ENCODE measurements at places on chromosomes 3 and 15.
A peak's percentile ranks its signal among the peaks of the same experiment; 100 is the strongest.

DNA sequence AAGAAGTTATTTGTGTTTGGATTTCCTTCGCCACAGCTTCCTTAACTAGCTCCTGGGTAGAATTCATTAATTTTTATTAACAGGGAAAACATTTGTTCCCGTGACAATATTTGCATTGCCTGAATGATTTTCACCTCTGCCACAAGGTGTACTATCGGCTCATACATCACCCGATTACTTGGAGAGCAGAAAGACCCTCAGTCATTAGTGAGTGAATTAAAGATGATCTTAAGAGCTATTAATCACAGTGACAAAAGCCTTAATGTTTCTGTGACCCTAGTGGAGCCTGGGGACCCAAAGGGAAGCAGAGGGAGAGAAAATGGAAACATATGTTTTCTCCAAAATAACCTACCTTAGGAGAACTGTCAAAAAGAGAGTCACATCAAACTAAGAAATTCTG lies 228.3 kb downstream of the MECOM start:
- no peaks in the 10 kb centered on the region for H3K36me3 ChIP-seq
- no peak for DNase-seq
- H3K27ac ChIP-seq: no peak overlapping the region
- no peak overlapping the region for H3K4me3 ChIP-seq
- no peaks in the 10 kb centered on the region for H3K4me1 ChIP-seq

DNA sequence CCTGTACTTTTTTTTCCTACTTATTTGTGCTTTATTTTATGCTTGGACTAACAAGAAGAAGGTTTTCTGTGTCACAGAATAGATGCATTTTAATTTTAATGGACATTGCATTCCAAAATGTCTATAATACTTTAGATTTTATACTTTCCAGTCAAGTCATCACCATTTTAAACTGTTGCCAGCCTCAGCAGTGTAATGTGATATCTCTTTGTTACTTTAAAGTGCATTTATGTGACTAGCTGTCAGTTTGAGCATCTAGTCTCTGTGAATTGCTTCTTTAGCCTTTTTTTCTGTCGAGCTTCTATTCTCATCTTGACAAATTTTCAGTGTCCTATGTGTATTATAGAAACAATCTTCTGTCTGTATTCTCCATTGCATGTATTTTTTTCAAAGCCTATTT lies 511.4 kb upstream of the CBLB start:
- DNase-seq: no peak
- H3K27me3 ChIP-seq: no peaks in the 10 kb centered on the region
- peaks cover under 1% of the 10 kb centered on the region for H3K36me3 ChIP-seq
- H3K4me1 ChIP-seq: peaks cover 4% of the 10 kb centered on the region

GRCh38 chr3:189457201-189457607 lies 174.0 kb upstream of the TP63 start:
- H3K27me3 ChIP-seq: no peaks in the 10 kb centered on the region
- no peak overlapping the region for H3K4me3 ChIP-seq
- H3K27ac ChIP-seq: no peak overlapping the region
- DNase-seq: no peak

DNA sequence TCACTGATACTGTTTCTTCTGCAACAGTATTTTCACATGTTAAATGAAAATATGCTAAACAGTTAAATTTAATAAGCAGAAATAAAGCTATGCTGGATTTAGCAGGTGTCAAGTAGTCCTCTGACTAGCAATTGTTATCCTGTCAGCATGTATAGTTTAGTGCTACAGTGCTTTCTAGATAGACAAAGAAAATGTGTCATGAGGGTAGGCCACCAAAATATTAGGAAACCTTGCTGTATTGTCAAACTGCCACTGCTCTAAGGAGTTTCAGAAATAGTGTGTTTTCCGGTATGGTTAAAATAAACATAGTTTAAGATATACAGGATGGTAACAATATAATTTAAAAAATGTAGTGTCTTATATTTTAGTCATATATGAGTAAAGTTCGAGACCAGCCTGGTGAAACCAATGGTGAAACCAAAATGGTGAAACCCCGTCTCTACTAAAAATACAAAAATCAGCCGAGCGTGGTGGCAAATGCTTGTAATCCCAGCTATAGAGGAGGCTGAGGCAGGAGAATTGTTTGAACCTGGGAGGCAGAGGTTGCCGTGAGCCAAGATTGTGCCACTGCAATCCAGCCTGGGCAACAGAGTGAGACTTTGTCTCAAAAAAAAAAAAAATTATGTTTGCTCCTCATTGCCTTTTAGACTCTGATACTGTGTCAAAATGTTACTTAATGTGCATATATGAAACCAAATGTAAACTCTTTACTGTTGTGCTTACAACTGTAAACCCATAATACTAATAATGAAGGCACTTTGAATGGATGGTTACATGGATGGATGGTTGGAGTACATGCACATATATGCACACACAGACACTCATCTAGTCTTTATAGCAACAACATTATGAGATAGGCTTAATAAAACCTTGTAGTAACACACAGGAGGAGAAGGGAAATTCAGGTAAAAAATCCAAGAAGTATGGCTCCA lies 204.8 kb downstream of the RSRC1 start:
- H3K27ac ChIP-seq: no peak overlapping the region
- peaks cover 3% of the 10 kb centered on the region for H3K4me1 ChIP-seq
- H3K36me3 ChIP-seq: no peaks in the 10 kb centered on the region
- H3K27me3 ChIP-seq: no peaks in the 10 kb centered on the region
- DNase-seq: no peak

GRCh38 chr3:127794402-127794801 lies 27.9 kb downstream of the MGLL start:
- no peak overlapping the region for H3K4me3 ChIP-seq
- no peak for DNase-seq
- H3K4me1 ChIP-seq: no peaks in the 10 kb centered on the region
- no peaks in the 10 kb centered on the region for H3K27me3 ChIP-seq
- H3K36me3 ChIP-seq: no peaks in the 10 kb centered on the region
- no peak overlapping the region for H3K27ac ChIP-seq

GRCh38 chr3:190458040-190458439 lies 8.3 kb upstream of the TMEM207 start:
- no peak overlapping the region for H3K27ac ChIP-seq
- no peak for DNase-seq
- no peaks in the 10 kb centered on the region for H3K4me1 ChIP-seq
- no peaks in the 10 kb centered on the region for H3K36me3 ChIP-seq

- no peak overlapping the region for H3K4me3 ChIP-seq
- DNase-seq: no peak
- no peaks in the 10 kb centered on the region for H3K4me1 ChIP-seq
- H3K36me3 ChIP-seq: peaks cover 29% of the 10 kb centered on the region
Observed at GRCh38 chr15:61916104-61916503, 144.1 kb downstream of the VPS13C start.

DNA sequence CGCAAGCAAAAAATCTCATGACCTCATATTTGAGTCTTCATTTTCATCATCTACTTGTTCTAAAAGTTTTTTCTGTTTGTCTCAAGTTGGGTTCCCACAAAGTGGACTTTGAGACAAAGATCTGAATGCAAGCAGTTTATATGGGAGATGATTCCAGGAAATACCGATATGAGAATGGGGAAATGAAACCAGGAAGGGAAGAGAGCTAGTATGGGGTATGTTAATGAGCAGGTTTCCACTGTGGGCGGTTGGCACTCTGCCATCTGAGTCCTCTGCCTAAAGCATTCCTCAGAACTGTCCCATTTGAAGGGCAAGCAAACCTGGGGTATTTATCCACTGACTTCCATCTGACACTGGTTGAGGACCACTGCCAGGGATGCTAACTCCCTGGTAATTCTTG lies 8.8 kb downstream of the ADPRH start:
- no peak overlapping the region for H3K4me3 ChIP-seq
- no peaks in the 10 kb centered on the region for H3K27me3 ChIP-seq
- no peak overlapping the region for H3K27ac ChIP-seq
- DNase-seq: peak; percentile 28
- H3K36me3 ChIP-seq: peaks cover 13% of the 10 kb centered on the region

DNA sequence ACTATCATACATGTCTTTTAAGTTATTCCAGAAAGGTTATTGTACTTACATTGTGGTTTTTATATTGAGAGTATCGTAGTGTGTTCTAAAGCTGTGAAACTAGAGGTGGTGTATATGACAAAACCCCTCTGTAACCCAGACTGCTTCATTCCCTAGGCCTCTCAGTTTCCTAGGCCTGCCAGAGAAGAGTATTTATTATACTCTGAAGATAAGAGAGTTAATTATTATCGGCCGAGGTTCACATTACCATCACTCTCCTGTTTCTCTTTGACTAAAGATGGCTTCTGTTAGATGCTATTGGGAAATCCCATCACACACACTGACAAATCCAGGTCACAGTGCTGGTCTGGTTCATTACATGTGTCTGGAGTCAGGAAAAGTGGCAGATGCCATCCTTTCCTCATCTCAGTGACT lies 20.5 kb downstream of the EXOSC7 start:
- no peak overlapping the region for H3K27ac ChIP-seq
- H3K4me1 ChIP-seq: peaks cover 5% of the 10 kb centered on the region
- no peak for DNase-seq
- no peak overlapping the region for H3K4me3 ChIP-seq

DNA sequence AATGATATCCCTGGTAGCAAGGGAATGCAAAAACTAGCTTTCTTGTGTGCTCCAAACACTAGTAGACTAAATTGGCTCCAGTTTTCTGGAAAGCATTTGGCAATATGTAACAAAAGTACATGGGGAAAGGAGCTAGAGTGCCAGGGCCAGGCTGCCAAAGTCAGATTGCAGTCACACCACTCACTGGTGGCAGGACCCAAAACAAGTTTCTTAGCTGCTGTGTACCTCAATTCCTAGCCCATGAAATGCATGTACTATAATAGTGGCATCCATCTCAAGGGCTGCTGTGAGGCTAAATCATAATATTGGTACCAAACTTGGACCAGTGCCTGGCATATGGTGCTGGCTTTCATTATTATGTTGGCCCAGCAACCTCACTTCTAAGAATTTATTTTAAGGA lies 49.3 kb downstream of the CLDN18 start:
- H3K4me1 ChIP-seq: peaks cover 2% of the 10 kb centered on the region
- H3K27ac ChIP-seq: no peak overlapping the region
- H3K4me3 ChIP-seq: no peak overlapping the region
- no peak for DNase-seq
- H3K36me3 ChIP-seq: no peaks in the 10 kb centered on the region

GRCh38 chr3:73052857-73053256 lies 8.6 kb upstream of the EBLN2 start:
- H3K4me3 ChIP-seq: no peak overlapping the region
- no peaks in the 10 kb centered on the region for H3K36me3 ChIP-seq
- H3K4me1 ChIP-seq: peaks cover 6% of the 10 kb centered on the region
- H3K27ac ChIP-seq: no peak overlapping the region
- no peak for DNase-seq

GRCh38 chr15:74133694-74134386 lies 3.5 kb downstream of the ISLR2 start:
- H3K27me3 ChIP-seq: peaks cover 96% of the 10 kb centered on the region
- no peak for DNase-seq
- H3K4me1 ChIP-seq: peaks cover 49% of the 10 kb centered on the region
- peak overlapping the region; percentile 67 for H3K4me3 ChIP-seq
- peaks cover 7% of the 10 kb centered on the region for H3K36me3 ChIP-seq
- H3K27ac ChIP-seq: no peak overlapping the region

GRCh38 chr15:90145259-90145658 lies 43.0 kb upstream of the IDH2 start:
- H3K27ac ChIP-seq: peak overlapping the region; percentile 49
- no peak for DNase-seq
- no peaks in the 10 kb centered on the region for H3K4me1 ChIP-seq
- no peaks in the 10 kb centered on the region for H3K36me3 ChIP-seq
- H3K4me3 ChIP-seq: no peak overlapping the region

- no peak overlapping the region for H3K4me3 ChIP-seq
- DNase-seq: no peak
Observed at GRCh38 chr3:192747145-192747544, 19.8 kb upstream of the FGF12 start.

- H3K4me3 ChIP-seq: no peak overlapping the region
- H3K27me3 ChIP-seq: no peaks in the 10 kb centered on the region
- H3K27ac ChIP-seq: no peak overlapping the region
- DNase-seq: no peak
- no peaks in the 10 kb centered on the region for H3K4me1 ChIP-seq
Observed at GRCh38 chr15:50235794-50236193, 29.7 kb downstream of the HDC start.

GRCh38 chr15:66894986-66895780 lies 170.2 kb upstream of the SMAD3 start:
- H3K4me1 ChIP-seq: peaks cover 14% of the 10 kb centered on the region
- no peak for DNase-seq
- H3K4me3 ChIP-seq: no peak overlapping the region
- H3K36me3 ChIP-seq: peaks cover 4% of the 10 kb centered on the region
- H3K27ac ChIP-seq: no peak overlapping the region
- H3K27me3 ChIP-seq: peaks cover 4% of the 10 kb centered on the region

- no peak for DNase-seq
- no peak overlapping the region for H3K4me3 ChIP-seq
- H3K4me1 ChIP-seq: peaks cover 22% of the 10 kb centered on the region
- no peaks in the 10 kb centered on the region for H3K36me3 ChIP-seq
- peaks cover 70% of the 10 kb centered on the region for H3K27me3 ChIP-seq
Observed at GRCh38 chr3:194272861-194273742, 78.0 kb downstream of the CPN2 start.

- no peaks in the 10 kb centered on the region for H3K27me3 ChIP-seq
- no peak overlapping the region for H3K27ac ChIP-seq
- H3K4me1 ChIP-seq: no peaks in the 10 kb centered on the region
Observed at GRCh38 chr3:191958980-191959671, 498.2 kb downstream of the PYDC2 start.

- H3K4me3 ChIP-seq: no peak overlapping the region
- no peak for DNase-seq
- H3K27me3 ChIP-seq: no peaks in the 10 kb centered on the region
- no peak overlapping the region for H3K27ac ChIP-seq
Observed at GRCh38 chr15:44441095-44441501, 13.7 kb downstream of the CTDSPL2 start.

GRCh38 chr15:63968700-63969099 lies 77.6 kb downstream of the DAPK2 start:
- H3K4me3 ChIP-seq: no peak overlapping the region
- DNase-seq: no peak
- H3K36me3 ChIP-seq: peaks cover 23% of the 10 kb centered on the region
- H3K27me3 ChIP-seq: peaks cover 7% of the 10 kb centered on the region
- no peak overlapping the region for H3K27ac ChIP-seq
- peaks cover 19% of the 10 kb centered on the region for H3K4me1 ChIP-seq

DNA sequence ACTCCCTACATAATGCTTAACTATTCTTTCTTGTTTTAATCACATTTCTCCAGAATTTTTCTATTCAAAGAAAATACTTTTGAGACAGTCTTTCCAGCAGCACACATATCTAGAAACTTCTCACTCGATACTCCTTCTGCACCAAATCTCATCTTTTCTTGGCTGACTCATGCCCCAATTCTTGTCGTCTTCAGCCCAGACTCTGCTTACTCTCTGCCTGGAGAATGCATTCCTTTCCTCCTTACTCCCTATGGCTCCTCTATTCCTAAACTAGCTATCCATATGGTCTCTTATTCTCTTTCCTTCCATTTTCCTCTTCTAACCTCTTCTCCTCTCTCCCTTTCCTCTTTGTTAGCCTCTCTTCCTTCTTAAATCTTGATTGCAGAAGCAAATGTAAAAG lies 158.7 kb downstream of the GBE1 start:
- H3K36me3 ChIP-seq: peaks cover 4% of the 10 kb centered on the region
- peak overlapping the region; percentile 47 for H3K27ac ChIP-seq
- no peak for DNase-seq
- peaks cover 4% of the 10 kb centered on the region for H3K4me1 ChIP-seq
- H3K4me3 ChIP-seq: no peak overlapping the region

- no peaks in the 10 kb centered on the region for H3K36me3 ChIP-seq
- no peak overlapping the region for H3K27ac ChIP-seq
- H3K27me3 ChIP-seq: no peaks in the 10 kb centered on the region
- H3K4me1 ChIP-seq: no peaks in the 10 kb centered on the region
- DNase-seq: no peak
Observed at GRCh38 chr3:1623896-1624295, 474.8 kb upstream of the CNTN4 start.

Data from naive B cell (primary cell).